ENCODE measurements at places on chromosomes 12 and 14.

DNA sequence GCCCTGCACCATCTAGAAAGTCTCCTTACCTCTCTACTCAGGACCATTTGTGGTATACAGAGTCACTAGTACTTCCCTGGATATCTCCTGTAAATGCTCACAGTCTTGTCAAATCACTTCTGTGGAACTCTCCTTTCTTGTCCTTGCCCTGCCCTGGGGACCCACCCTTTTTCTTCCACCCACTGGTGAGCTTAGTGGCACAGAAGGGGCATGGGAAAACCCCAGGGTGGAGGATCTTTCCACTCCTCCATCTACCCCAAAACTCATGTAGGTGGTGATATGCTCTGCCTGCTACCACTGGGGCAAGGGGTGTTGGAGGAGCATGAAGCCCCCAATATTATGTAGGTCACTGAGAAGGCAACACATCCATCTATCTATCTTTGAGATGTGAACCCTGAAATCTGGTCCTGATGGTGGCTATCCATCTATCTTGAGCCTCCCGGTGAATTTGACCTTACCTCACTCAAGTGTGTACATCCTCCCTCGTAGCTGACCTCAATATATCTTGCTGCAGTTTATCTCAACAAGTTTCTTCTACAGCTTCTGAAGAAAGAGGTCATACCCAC is 943 bp downstream of the TESPA1 start:
- peak; percentile 29 for DNase-seq

DNA sequence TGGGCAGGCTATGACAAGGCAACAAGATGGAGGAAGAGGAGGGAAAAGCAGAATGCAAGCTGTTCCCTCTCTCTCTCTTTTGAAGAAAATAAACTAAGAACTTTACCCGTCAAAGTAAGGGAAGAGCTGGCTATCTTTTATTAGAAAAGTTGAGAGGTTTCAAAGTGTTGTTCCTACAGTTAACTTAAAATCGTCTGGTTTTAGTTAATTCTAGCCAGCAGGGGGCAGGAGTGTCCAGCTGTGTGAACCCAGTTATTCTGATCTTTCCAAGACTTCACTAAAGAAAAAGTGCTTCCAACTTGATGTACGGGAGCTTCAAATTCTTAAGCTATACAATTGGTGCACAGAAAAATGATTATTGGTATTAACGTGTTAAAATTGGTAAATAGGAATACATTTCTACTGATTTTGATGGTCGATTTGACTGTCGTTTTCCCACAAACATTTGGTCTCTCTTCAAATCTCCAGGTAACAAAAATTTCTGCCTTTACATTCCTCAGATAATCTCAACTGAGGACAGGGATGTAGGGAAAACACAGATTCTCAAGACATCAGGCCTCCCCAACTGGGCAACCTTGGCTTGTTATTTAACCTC is 28.4 kb upstream of the MON2 start:
- DNase-seq, result no peak

- no peak for DNase-seq
These were observed 3.3 kb downstream of the GUCY2C start for GRCh38 chr12:14693116-14693515.

DNA sequence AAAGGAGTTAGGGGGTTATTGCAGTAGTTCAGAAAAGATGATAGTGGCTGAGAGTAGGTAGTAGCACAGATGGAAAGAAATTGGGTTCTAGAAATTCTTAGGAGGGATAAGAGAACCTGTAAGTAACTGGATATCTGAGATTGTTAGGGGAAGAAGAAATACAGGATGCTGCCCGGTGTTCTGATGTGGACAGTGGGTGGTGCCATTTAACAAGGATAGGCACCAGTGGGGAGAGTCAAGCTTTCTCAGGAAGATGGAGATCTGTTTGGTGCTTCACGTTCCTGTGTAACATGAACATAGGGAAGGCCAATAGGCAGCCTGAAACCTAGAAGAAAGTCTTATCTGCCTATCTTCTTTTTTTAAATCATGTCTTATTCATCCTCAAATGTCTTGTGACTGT is 245.9 kb downstream of the NPAS3 start:
- no peak for DNase-seq

- DNase-seq, result no peak
These were observed 167.1 kb downstream of the KIF21A start for GRCh38 chr12:39275846-39276245.

- DNase-seq, result peak; percentile 61
These were observed at the start of gene RARG for GRCh38 chr12:53231921-53232645. RARG (minus strand) TSS chr12:53232209; CDS start chr12:53227545, 4,664 bp downstream.

All from stimulated activated CD8-positive, alpha-beta memory T cell treated with anti-CD3 and anti-CD28 coated beads, Interleukin-15, amount 100 ng/mL, for 4 hours (primary cell).